GM23338 (cell line): ENCODE measurements at places on chromosomes 7 and 10. TPM values are rescaled to one million over a fixed set of nuclear protein-coding genes. Genes with fewer than 3 reads are reported as not detected.

Gene CALML3
- total RNA-seq, result not detected in 2 replicates

DNA sequence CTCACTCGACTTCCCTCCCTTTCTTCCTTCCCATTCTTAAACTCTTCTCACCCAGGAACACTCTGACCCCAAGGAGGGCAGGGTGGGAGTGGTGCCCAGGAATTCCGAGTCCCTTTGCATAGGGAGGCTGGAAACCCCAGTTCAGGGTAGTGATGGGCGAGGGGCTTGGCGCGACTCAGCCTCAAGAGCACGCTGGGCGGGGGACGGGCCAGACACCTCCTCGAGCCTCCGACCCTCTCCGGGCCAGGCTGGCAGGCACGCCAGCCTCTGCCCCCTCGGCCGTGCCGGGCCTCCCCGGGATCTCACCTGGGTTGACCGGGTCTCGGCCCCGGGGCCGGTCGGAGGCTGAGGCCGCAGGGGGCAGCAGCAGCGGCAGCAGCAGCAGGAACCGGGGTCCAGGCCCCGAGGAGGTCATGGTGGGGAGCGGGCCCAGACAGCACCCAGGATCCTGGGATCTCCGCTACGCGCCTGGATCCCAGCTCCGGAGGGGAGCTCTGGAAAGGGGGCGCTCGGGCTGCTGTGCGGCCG, 457 bp downstream of the PLOD3 start:
- peak overlapping the region; percentile 64 for H3K4me3 ChIP-seq
- H3K36me3 ChIP-seq, result no peaks in the 10 kb centered on the region
- no peaks in the 10 kb centered on the region for H3K27me3 ChIP-seq
- no peak overlapping the region for H3K27ac ChIP-seq
- peak; percentile 58 for DNase-seq
- peaks cover 12% of the 10 kb centered on the region for H3K4me1 ChIP-seq

- no peaks in the 10 kb centered on the region for H3K27me3 ChIP-seq
- DNase-seq, result no peak
- no peaks in the 10 kb centered on the region; the same call in 1 of the 2 replicates for H3K36me3 ChIP-seq
- H3K27ac ChIP-seq, result 0 out of 2 replicates have a peak overlapping the region, but pooled peaks have one; percentile 24
- peaks cover 16% of the 10 kb centered on the region for H3K4me1 ChIP-seq
These were observed 43.2 kb downstream of the SVOPL start for GRCh38 chr7:138657854-138658386.

- H3K27me3 ChIP-seq, result 0 out of 2 replicates have a peak, but pooled peaks cover 3% of the 10 kb centered on the region
- peak overlapping the region; percentile 92 for H3K27ac ChIP-seq
- peak; percentile 76 for DNase-seq
These were observed 778 bp upstream of the TRIM8 start for GRCh38 chr10:102643336-102644065.

GRCh38 chr10:37478381-37478780, 353.0 kb downstream of the ANKRD30A start:
- H3K36me3 ChIP-seq, result no peaks in the 10 kb centered on the region
- H3K4me3 ChIP-seq, result no peak overlapping the region
- H3K4me1 ChIP-seq, result no peaks in the 10 kb centered on the region
- no peak for DNase-seq

DNA sequence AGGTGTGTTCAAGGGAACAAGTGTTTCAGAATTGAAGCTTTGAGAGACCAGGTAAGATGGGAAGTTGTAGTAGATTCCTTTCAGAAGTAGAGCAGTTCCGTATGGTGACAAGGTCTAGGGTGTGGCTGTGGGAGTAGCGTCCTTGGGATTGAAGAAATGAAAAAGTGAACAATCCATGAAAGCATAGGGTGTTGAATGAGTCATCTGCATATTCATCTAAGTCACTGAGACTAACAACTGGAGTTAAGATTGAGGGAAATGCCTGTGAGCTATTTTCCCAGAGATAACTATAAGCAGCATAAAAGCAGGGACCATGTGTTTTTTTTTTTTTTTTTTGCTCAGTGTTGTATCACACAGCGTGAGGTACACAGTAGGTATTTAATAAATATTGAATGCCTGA, 134.8 kb downstream of the PHTF2 start:
- no peak overlapping the region for H3K4me3 ChIP-seq
- no peak overlapping the region for H3K27ac ChIP-seq

DNA sequence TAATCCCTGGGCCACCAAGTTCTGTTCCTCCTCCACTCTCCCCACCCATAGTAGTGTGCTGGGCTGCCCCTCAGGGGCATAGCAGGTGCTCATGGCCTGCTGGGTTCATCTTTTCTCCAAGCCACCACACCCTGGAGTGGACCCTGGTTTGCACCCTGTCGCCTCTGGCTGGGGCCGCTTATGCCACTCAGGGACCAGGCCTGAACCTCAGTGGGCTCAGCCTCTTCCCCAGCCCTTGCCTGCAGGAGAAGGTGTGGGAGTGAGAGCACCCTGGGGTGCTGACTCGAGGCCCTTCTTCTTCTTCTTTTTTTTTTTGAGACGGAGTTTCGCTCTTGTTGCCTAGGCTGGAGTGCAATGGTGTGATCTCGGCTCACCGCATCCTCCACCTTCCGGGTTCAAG, 10.2 kb downstream of the CLIP2 start:
- no peaks in the 10 kb centered on the region for H3K36me3 ChIP-seq
- no peak for DNase-seq
- H3K27me3 ChIP-seq, result no peaks in the 10 kb centered on the region
- H3K4me1 ChIP-seq, result peaks cover 7% of the 10 kb centered on the region

DNA sequence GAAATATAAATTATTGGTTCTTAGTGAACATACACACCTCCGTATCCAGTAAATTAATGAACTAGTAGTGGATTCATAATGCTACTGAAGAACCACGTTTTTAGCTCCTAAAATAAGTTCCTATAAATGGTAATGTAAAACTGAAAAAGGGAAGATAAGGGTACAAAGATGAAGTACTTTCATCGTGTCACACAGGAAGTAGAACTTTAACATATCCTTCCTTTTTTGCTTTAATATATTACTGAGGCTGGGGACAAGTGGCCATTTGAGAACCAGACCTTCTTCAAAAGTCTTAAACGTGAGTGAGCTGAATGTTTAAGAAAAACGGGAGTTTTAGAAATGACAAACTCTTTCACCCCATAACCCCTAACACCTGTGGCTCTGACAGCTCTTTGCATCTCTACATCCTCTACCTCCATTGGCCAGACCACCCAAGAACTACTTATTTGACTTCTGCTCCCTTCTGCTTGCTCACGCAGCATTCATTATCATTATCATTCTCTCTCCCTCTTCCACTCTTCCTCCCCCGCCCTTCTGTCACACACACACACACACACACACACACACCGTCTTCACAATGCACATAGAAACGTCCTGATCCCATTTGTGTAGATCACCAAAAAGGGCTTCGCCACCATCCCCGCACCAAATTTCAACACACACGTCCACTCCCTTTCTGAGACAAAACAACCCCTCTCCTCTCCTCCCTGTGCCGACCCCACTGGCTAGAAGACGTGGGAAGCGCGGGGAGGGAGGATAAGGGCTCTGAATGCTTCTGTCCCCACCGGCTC, 677 bp downstream of the SKAP2 start:
- H3K4me3 ChIP-seq, result peak overlapping the region; percentile 58
- no peak overlapping the region for H3K27ac ChIP-seq
- peaks cover 56% of the 10 kb centered on the region for H3K27me3 ChIP-seq
- peaks cover 18% of the 10 kb centered on the region for H3K4me1 ChIP-seq
- peak; percentile 44 for DNase-seq

GRCh38 chr10:4656576-4657194, 169.3 kb upstream of the AKR1E2 start:
- H3K4me1 ChIP-seq, result peaks cover 19% of the 10 kb centered on the region
- no peaks in the 10 kb centered on the region for H3K36me3 ChIP-seq
- H3K4me3 ChIP-seq, result no peak overlapping the region
- H3K27ac ChIP-seq, result no peak overlapping the region
- peak; percentile 84 for DNase-seq

- no peaks in the 10 kb centered on the region for H3K27me3 ChIP-seq
- H3K36me3 ChIP-seq, result no peaks in the 10 kb centered on the region
- H3K4me3 ChIP-seq, result no peak overlapping the region
- peaks cover 10% of the 10 kb centered on the region for H3K4me1 ChIP-seq
- DNase-seq, result no peak
These were observed 2.2 kb upstream of the ZNF92 start for GRCh38 chr7:65371468-65371867.

Gene PTTG1IP2
- not detected in 2 replicates for total RNA-seq

Gene GPAM
- 16.6 and 18.1 TPM in 2 replicates for total RNA-seq

Gene TCERG1L
- 1.8 and 5.5 TPM in 2 replicates for total RNA-seq

DNA sequence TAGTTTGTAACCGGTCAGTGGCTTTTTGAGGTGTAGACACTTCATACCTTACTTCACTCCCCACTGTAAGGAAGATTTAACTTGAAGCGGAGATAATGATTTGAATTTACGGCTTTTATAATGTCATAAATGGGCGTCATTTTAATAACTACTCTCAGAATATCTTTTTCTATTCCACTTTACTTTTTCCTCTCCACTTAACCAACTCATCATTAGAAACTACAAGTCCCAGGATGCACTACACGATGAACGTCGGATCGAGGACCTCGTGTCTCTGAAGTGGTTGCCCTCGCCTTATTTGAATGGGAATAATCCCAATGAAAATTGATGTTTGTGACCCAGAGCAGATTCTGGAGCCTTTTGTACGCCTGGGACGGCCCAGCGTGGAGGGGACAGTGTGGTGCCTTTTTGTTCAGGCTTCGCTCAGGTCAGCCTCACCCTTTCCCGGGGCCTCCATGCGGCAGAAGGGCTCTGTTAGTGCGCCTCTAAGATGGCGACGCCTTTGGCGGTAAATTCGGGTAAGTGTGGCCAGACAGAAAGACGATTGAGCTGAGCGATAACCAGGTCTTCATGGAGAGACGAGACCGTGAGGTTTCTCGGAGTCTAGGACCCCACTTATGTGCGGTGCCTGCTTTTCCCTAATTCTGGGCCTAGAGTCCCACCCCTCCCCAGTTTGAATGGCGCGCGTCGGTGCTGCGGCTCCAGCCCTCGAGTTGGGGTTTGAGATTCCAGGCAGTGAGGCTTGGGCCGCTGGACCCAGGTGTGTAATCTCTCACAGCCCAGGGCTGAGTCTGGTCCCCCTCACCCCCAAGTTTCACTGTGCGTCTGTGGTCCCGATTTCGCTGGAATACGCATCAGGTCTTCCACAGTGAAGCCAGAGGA, at the start of gene NUP205:
TSS of gene NUP205 (plus strand) at position 463 of the 882 bp plus-strand sequence. CDS start at position 491, 28 bp downstream.
- no peaks in the 10 kb centered on the region for H3K27me3 ChIP-seq
- H3K4me3 ChIP-seq, result peak within 1 kb of the TSS; percentile 91
- peaks cover 36% of the 10 kb centered on the region for H3K4me1 ChIP-seq
- H3K27ac ChIP-seq, result peak within 1 kb of the TSS; percentile 96

GRCh38 chr10:53476650-53477312, 704.2 kb upstream of the MBL2 start:
- peak; percentile 63 for DNase-seq
- H3K27me3 ChIP-seq, result no peaks in the 10 kb centered on the region
- H3K27ac ChIP-seq, result peak overlapping the region; percentile 95
- no peaks in the 10 kb centered on the region for H3K36me3 ChIP-seq
- no peak overlapping the region for H3K4me3 ChIP-seq

Gene GLCCI1
- 15.5 and 15.7 TPM in 2 replicates for total RNA-seq

GRCh38 chr10:28722065-28722803, 44.9 kb downstream of the BAMBI start:
- H3K27ac ChIP-seq, result no peak overlapping the region
- DNase-seq, result peak; percentile 89
- peaks cover 14% of the 10 kb centered on the region for H3K4me1 ChIP-seq
- peak overlapping the region; percentile 66 for H3K4me3 ChIP-seq
- H3K27me3 ChIP-seq, result peaks cover 25% of the 10 kb centered on the region
- H3K36me3 ChIP-seq, result no peaks in the 10 kb centered on the region

Gene AGR3
- not detected in 2 replicates for total RNA-seq

- DNase-seq, result peak; percentile 84
- H3K4me1 ChIP-seq, result no peaks in the 10 kb centered on the region
- H3K27me3 ChIP-seq, result no peaks in the 10 kb centered on the region
- no peak overlapping the region for H3K27ac ChIP-seq
- H3K36me3 ChIP-seq, result no peaks in the 10 kb centered on the region
- H3K4me3 ChIP-seq, result no peak overlapping the region
These were observed 98.9 kb downstream of the NEURL1 start for GRCh38 chr10:103592186-103593021.

- H3K4me3 ChIP-seq, result no peak overlapping the region
- H3K36me3 ChIP-seq, result no peaks in the 10 kb centered on the region
- peaks cover 11% of the 10 kb centered on the region for H3K4me1 ChIP-seq
- H3K27me3 ChIP-seq, result no peaks in the 10 kb centered on the region
These were observed 83.0 kb downstream of the SGMS1 start for GRCh38 chr10:50540826-50541122.

DNA sequence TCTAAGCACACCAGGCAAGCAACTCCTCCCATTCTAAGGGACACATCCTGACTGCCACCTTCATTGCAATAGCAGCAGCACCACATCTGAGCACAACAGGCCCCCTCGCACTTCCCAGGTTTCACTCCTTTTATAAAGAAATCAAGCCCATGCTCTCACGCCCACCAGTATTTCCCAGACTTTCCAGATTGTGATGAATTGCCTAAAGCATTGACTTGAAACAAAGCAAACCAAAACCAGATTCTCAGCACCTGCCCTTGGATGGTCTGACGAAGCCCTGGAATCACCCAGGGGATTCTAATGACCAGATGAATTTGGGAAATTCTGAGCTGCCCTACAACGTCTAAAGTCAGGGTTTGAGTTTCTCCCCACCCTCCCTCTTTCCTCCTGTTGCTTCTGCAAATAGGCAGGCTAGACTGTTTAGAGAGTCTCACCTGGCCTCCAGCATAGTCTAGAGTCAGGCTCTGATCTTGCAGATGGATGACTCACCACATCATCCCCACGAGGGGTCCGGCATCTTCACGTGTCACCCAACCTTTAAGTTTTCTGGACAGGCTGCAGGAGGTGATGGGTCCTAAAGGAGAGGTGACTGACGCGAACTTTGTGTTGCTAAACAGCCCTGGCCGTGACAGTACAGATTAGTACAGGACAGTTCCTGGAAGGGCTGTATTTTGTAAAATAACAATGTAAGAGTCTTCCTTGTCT, 198.0 kb downstream of the SKIDA1 start:
- no peak for DNase-seq
- no peaks in the 10 kb centered on the region for H3K36me3 ChIP-seq
- H3K4me1 ChIP-seq, result peaks cover 19% of the 10 kb centered on the region; the same call in 1 of the 2 replicates
- no peaks in the 10 kb centered on the region for H3K27me3 ChIP-seq
- no peak overlapping the region for H3K4me3 ChIP-seq

GRCh38 chr7:158270106-158270775, 317.4 kb downstream of the PTPRN2 start:
- H3K36me3 ChIP-seq, result 0 out of 2 replicates have a peak, but pooled peaks cover 4% of the 10 kb centered on the region
- H3K27ac ChIP-seq, result no peak overlapping the region
- no peaks in the 10 kb centered on the region for H3K4me1 ChIP-seq
- DNase-seq, result no peak
- no peaks in the 10 kb centered on the region for H3K27me3 ChIP-seq

DNA sequence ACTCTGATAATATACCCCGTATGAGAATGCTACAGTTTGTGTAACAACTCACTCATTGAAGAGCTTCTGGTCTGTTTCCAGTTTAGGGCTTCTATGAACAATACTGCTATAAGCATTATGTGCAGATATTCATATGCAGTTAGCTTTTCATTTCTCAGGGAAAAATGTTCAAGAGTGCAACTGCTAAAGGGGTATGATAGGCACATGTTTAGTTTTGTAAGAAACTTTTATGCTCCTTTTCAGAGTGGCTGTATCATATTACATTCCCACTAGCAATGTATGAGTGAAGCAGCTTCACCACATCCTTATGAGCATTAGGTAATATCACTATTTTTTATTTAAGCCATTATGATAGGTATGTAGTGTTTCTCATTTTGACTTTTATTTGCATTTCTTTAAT, 182.6 kb upstream of the CXCL12 start:
- no peak for DNase-seq
- no peak overlapping the region for H3K4me3 ChIP-seq
- H3K36me3 ChIP-seq, result no peaks in the 10 kb centered on the region
- H3K4me1 ChIP-seq, result no peaks in the 10 kb centered on the region

GRCh38 chr7:68529221-68529620, 1069.1 kb upstream of the AUTS2 start:
- no peak for DNase-seq
- no peaks in the 10 kb centered on the region for H3K27me3 ChIP-seq
- H3K4me1 ChIP-seq, result no peaks in the 10 kb centered on the region
- H3K27ac ChIP-seq, result no peak overlapping the region
- H3K4me3 ChIP-seq, result no peak overlapping the region
